Left cardiac atrium (tissue), 4 donors: ENCODE measurements at places on chromosomes 6 and 20. TPM values are rescaled to one million over a fixed set of nuclear protein-coding genes. Genes with fewer than 3 reads are reported as not detected.

Gene MLN
- not detected for total RNA-seq

Gene ZDHHC14
- total RNA-seq: 12.1 TPM

Gene SIRPB1
- total RNA-seq: 0.58 TPM

Gene PRDM1
- 2.3 TPM for total RNA-seq

Gene CST3
- 1,205 TPM for total RNA-seq

GRCh38 chr6:64376394-64376793 lies 740.8 kb downstream of the PHF3 start:
- no peak for DNase-seq

- no peak for DNase-seq
Measured at GRCh38 chr6:166430269-166430668, 47.5 kb upstream of the MPC1 start.

- no peak for DNase-seq
Measured at GRCh38 chr20:57671662-57672061, 38.2 kb downstream of the PMEPA1 start.

- no peak for DNase-seq
Measured at GRCh38 chr6:56803594-56803993, 151.3 kb upstream of the BEND6 start.

DNA sequence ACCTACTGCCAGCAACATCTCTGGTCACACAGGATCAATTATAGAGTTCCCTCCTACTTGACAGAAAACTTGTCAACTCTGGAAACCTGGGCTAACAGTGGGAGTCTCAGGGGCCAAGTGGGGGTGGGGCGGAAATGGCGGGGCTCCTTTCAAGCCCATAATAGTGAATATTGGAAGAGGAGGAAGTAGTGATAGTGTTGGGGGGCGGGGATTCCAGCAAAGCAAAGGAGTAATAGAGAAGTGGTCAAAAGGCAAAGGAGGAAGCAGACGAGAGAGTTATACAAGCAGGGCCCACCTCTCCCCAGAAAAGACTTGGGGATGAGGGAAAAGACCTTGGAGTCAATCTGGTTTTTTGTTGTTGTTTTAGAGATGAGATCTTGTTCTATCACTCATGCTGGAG lies 2.1 kb downstream of the DEF6 start:
- DNase-seq: no peak

- DNase-seq: no peak
Measured at GRCh38 chr6:25866011-25866410, 8.0 kb downstream of the SLC17A3 start.

- DNase-seq: no peak
Measured at GRCh38 chr20:32611286-32611685, 26.2 kb upstream of the NOL4L start.

DNA sequence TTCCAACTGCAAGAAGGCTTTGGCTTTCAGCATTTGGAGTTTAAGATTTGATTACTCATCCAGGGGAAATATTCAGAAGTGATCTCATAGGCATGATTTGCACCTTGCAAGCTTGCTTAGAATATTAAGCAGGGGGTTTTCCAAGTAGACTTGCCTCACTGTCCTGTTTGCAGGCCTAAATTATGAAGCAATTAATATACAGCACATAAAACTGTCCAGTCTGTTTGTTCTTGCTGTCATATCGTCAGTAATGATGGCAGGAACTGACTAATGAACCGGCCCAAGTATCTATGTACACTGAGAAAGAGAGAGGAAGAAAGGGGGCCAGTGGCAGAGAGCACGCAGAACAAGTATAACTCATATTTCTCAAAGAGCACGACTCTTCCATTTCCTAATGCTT lies 212.5 kb upstream of the SUPT3H start:
- DNase-seq: no peak

DNA sequence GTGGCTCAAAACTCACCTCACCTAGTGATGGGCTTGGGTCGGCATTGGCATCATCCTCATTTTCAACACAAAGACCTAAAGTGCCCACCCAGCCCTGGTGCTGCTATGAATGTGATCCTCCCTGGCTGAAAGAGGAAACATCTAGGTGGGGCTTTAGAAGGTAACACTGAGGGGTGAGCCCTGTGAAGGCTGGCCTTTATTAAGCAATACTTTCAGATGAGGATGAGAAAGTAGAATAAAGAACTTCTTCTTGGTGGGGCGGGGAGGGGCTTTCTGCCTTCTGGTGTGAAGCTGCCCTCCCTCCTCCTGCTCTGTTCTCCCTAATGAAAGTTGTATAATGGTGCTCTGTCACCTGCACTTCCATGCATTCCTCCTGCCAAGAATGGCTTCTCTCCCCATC lies 133.0 kb upstream of the TRAF3IP2 start:
- no peak for DNase-seq

- no peak for DNase-seq
Measured at GRCh38 chr20:9126527-9126926, 57.6 kb downstream of the PLCB4 start.

DNA sequence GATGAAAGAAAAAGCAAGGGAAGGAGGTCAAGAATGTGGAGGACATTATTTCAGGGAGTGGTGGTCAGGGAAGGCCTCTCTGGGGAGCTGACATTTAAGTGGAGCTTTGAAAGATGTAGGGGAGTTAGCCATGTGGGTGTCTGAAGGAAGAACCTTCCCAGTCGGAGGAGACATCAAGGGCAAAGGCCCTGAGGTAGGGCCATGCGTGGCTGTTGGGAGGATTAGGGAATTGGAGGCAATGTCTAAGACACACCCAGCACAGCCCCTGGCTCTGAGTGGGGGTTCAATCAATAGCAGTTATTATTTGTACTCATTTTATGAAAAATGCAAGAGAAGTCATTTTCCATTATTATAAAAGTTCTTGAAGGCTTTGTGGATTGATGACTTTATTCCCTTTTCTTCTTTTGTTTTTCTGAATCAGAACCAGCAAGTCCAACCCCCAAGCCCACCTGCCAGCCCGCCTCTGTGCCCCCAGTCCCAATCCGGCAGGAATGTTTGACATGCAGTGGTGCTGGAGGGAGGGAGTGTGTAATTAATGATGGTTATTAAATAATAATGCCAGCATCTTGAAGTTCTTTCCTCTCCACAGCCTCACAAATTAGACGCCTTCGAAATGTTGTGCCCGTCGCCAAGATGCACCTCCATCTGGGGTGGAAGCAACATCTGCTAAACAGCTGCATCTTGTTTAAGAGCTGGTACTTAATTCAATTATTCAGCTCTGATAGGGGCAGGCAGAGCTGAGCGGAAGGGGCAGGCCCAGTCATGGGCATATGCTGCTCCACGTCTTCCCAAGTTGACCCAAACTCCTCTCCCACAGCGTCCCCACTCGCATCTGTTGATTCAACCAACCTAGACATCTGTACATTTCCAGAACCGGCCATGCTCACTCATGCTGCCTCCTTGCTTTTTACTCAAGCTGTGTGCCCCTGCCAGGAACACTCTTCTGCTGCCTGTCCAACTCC lies 81.3 kb upstream of the SIRPA start:
- DNase-seq: no peak

- no peak for DNase-seq
Measured at GRCh38 chr6:168756009-168756634, 315.1 kb downstream of the SMOC2 start.

DNA sequence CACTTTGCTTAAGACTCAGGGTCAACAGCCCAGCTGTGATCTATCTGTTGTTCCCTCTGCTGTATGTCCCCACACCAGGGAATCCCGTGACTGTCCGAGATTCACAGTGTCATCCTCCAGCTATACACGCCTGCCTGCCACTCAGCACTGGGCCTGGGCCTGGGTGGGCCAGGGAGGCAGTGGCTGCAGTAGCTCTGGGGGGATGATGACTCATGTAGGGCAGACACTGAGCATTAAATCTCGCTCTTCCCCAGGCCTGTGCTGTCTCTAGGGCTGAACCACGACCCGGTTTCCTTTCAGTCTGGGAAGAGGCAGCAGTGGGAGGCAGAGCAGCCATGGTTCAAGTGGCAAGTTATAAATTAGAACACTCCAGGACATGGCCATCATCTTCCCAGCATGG lies 173.9 kb downstream of the LRFN2 start:
- no peak for DNase-seq

GRCh38 chr20:53824779-53825178 lies 231.1 kb upstream of the ZNF217 start:
- no peak for DNase-seq

- DNase-seq: no peak
Measured at GRCh38 chr20:16262594-16262993, 310.7 kb downstream of the KIF16B start.

DNA sequence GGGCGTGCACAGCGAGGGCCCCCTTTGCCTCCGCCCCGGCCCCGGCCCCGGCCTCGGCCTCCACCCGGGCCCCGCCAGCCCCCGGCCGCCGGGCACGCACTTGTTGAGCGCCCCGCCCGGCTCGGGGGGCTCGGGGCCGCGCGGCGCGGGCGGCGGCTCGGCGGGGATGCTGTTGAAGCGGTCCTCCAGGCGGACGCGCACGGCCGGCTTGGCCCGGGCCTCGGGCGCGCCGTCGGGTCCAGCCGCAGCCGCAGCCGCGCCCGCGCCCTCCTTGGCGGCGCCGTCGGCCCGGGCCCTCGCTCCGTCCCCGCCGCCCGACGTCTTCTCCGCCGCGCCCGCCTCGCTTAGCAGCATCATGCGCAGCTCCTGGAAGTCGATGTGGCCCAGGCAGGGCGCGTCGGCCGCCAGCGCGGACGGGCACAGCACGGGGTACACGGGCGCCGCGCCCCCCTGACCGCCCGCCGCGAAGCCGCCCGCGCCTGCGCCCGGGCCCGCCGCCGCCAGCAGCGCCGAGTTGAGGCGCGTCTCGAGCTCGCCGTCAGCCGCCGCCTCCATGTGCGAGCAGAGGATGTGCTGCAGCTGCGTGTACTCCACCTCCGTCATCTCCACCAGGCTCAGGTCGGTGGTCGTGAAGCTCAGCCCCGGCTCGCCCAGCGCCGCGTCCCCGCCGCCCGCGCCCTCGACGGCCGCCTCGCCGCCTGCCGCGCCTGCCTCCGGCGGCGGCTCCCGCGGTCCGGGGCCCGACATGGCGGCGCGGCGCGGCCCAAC lies 514 bp downstream of the TCFL5 start:
- peak; percentile 45 for DNase-seq

GRCh38 chr6:131058236-131058635 lies 4.8 kb downstream of the EPB41L2 start:
- no peak for DNase-seq
